ENCODE measurements at places on chromosomes 4 and X. TPM values are rescaled to one million over a fixed set of nuclear protein-coding genes. Genes with fewer than 3 reads are reported as not detected.

Gene ETDB
- not detected for total RNA-seq

Gene CCNB3
- total RNA-seq = 0.11 TPM

Gene ZNF732
- total RNA-seq = not detected

Gene RHOXF1
- not detected for total RNA-seq

Gene CYBB
- total RNA-seq = not detected

Gene RIBC1
- 0.31 TPM for total RNA-seq

Gene PCDH10
- 26.4 TPM for total RNA-seq

Gene GYPA
- total RNA-seq = not detected

Gene CCDC149
- total RNA-seq = 12.0 TPM

Gene LAMP2
- 103 TPM for total RNA-seq

Gene GPR82
- not detected for total RNA-seq

Gene MAGEB4
- total RNA-seq = not detected

Gene LRRC66
- total RNA-seq = 0.14 TPM

Gene SPANXN3
- total RNA-seq = not detected

Gene GPRASP2
- total RNA-seq = 15.0 TPM

Gene SLAIN2
- total RNA-seq = 136 TPM

Gene SASH3
- total RNA-seq = not detected

Gene SRPX
- total RNA-seq = 39.7 TPM

Gene CCNG2
- total RNA-seq = 20.4 TPM

All from HFFc6 (cell line).